RCC 7860 (cell line): ENCODE measurements at places on chromosomes 6 and 20.

GRCh38 chr6:14512246-14512645, 394.7 kb downstream of the CD83 start:
- DNase-seq: no peak

- DNase-seq: no peak
These were observed 3.3 kb downstream of the SPEF1 start for GRCh38 chr20:3777716-3778629.

GRCh38 chr6:160279850-160280249, 21.2 kb upstream of the SLC22A2 start:
- no peak for DNase-seq

- no peak for DNase-seq
These were observed 57.8 kb downstream of the FOXA2 start for GRCh38 chr20:22526512-22527012.

DNA sequence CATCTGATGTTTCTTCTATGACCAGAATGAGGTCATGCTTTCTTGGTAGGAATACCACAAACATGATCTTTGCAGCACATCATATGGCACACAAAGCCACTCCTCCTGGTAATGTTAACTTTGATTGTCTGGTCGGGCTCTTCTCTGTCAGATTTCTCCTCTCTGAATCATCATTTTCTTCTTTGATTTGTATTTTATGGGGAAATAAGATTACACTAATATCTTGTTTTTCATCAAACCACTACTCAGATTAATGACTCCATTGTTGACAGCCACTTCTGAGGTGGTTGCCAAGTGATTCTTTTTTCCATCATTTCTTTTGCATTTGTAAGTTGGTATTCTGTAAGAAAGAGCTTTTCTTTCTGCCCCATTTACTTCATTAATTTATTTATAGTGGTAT, 29.5 kb downstream of the TRMT11 start:
- DNase-seq: no peak

DNA sequence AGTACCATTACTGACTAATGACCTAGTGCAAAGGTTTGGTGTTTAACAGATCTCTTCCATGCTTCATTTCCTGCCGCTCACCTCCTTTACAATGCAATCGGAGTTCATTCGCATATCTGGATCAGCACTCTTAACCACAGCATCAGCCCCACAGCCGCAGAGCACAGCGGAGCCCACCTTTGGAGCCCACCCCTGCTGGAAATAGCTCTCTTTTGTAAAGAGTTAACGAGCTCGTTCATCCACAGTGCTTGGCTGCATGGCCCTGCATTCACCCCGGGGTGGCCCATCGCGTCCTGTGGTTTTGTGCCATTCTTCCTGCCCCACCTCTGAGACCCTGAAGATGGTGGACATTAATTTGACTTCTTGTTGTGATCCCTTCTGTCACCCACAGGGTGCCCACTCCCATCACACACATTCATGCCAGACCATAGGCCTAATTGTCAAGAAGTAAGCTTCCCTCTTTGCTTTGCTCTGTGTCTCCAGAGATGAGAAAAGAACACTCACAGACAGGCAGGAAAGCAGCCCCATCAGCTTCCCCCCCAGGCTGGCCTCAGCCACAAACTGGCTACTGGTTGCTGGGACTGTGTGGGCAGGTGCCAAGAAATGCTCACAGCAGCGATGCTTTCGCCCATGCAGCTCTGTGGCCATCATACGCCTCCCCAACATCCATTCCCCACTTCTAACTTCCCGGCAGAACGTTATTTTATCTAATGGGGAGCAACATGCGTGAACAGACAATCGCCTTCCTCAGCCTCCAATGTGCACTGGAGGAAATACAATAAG, 167.0 kb downstream of the LRFN2 start:
- no peak for DNase-seq

- DNase-seq: no peak
These were observed 533 bp downstream of the MRPS18A start for GRCh38 chr6:43687079-43687436.

- no peak for DNase-seq
These were observed at the start of gene ESR1 for GRCh38 chr6:151807513-151808370. TSS of gene ESR1 (plus strand) at chr6:151807682. CDS start at chr6:151807913, 231 bp downstream.

DNA sequence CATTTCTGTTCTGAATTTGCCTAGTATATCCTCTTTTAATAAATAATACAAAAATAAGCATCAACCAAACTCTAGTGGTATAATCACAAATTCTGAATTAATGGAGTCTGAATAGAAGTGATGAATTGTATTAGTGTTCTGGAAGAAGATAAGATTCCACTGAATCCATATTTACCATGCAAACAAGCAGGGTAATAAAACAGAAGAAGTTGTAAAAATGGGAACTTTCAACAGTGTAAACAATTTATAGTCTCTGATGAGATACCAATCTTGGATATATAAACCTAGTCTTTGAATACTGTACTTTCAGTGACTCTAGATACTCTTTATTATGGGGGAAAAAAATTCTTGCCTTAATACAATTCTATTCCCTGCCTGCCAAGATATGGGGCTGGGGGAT, 197.6 kb downstream of the KHDC1L start:
- no peak for DNase-seq

DNA sequence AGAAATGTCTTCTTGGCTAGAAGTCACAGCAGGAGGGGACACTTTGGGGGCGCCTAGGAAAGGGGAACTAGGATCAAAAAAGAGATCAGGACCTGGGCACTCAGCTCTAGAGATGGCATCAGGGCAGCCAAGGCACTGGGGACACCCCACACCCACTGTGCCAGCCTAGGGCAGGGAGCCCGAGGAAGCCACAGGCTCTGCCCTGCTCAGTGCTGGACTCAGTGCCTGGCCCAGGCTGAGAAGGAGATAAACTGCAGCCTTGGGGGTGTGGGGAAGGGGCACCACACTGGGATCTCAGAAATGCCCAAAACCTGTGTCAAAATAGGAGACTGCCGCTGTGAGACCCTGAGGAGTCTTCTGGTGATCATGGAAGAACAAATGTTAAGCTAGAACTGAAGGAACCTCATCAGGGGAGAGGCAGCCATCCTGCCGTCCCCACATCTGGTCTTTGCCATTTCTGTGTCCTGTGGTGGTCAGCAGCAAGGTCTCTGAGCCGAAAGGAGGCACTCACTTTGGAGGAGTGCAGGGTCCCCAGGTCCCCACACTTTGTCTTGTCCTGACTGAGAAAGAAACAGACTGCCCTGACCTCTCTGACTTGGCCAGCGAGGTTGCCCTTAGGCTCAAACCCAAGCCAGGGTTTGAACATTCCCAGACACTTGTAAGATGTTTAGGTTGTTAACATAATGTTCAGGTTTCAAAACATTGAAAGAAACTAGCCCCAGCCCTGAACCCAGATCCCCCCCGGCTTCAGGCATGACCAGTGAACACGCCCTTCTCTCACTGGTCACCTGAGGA, 2.3 kb downstream of the ARFRP1 start:
- no peak for DNase-seq

GRCh38 chr6:32164295-32164694, at the start of gene EGFL8:
TSS of gene EGFL8 (plus strand) at chr6:32164595. CDS start at chr6:32166166, 1,571 bp downstream.
- no peak for DNase-seq

- no peak for DNase-seq
These were observed 567 bp downstream of the HS3ST5 start for GRCh38 chr6:114342086-114342825.

GRCh38 chr6:63904650-63905248, 269.1 kb downstream of the PHF3 start:
- peak; percentile 49 for DNase-seq

- DNase-seq: no peak
These were observed 731.6 kb upstream of the GJE1 start for GRCh38 chr6:141401168-141401567.

DNA sequence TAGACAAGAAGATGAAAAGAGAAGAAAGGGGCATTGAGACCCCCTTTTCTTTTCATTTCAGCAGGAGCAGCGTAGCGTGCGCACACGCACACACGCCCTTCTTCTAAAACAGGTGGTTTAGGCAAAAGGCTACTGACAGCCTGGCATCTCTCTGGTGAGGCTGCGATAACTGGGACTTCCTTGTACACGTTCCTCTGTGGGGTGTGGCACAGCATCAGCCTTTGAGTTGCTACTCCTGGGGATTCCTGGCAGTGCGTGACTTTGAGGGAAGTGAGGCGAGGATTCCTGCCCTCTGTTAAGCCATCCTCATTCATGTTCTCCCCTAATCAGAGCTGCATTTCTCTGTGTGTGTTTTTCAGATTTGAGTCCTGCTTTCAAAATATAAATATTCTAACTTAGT, 94.7 kb downstream of the TMEM170B start:
- DNase-seq: no peak

- DNase-seq: no peak
These were observed 12.1 kb upstream of the ZBTB9 start for GRCh38 chr6:33442283-33442682.

DNA sequence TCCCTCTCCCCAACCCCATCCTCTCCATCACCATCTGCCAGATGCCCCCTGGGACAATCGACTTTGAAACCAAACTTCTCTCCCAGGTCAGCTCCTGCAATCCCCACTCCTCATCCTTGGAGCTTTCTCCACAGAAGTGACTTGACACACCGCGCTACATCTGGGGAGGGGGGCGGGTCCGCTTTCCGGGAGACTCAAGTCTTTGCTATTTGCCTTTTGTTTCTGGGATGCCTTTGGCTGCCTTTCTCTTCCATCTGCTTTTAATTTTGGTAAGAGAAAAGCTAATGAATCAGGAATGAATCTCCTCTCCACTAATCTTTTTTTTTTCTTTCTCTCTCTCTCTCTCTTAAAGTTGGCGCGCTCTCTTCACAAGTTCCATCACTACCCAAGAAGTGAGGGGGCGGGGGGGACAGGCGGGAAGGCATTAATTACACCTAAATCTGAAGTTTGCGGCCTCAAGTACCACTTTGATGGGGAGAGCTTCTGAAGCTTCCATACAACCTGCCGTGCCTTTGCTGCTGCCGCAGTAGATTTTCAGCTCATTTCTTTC, 664 bp upstream of the TPBG start:
- DNase-seq: no peak

DNA sequence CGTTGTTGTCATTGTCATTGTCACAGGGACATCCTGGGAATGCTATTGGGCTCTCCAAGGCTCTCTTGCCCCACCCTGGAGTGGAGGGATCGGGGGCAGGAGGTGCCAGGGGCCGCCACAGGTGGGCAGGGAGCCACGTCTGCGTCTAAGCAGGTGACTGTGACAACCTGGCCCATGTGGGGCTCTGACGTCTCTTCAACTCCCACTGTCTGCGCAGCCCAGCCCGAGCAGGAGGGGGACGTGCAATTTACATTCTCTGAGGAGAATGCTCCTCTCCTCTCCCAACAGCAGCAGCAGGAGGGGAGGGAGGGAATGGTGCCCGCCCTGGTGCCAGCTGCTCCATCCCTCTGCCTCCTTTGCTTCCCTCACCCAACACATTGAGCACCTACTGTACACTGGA, 50.1 kb downstream of the GRM4 start:
- no peak for DNase-seq

GRCh38 chr6:113495521-113495920, 361.6 kb upstream of the MARCKS start:
- DNase-seq: peak; percentile 85

DNA sequence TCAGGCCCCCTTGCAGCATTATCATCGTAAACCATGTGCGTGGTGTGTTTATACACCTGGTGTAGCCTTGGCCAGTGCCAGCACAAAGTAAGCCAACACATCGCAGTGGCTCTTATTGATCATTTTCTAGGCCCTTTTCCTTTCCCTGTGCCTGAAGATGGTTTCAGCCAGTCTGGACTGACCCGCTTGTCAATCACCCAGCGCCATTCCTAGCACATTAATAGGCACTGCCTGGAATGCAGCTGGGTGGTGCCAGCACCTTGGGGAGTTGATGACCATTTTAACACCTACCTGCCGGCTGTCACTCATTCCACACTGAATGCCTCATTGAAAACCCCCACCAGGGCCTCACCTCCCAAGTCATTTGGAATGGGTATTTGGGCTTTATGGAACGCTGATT, 4.9 kb upstream of the UQCC2 start:
- no peak for DNase-seq

DNA sequence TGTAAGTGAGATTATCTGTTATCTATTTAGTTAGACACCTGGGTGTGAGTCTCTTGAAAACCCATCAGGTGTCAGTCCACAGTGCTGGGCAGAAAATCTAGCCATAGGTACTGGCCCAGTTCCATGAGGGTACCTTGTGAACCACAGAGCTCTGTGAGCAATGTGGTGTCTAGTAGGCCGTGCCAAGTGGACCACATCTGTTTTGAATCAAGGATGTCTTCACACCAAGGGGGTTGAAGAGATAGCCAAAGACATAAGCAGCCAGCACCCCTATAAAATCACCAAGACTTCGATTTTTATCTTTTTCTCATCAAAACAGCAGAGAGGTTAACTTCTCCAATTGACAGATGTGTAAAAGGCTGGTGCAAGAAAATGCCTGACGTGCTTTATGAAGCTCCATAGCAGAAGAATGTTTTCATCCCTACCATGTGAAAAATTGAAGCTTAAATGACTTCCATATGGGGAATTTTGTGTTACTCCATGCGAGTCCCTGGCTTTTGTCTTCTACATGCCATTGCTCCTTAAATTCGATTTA, 368.7 kb downstream of the HAO1 start:
- DNase-seq: no peak

DNA sequence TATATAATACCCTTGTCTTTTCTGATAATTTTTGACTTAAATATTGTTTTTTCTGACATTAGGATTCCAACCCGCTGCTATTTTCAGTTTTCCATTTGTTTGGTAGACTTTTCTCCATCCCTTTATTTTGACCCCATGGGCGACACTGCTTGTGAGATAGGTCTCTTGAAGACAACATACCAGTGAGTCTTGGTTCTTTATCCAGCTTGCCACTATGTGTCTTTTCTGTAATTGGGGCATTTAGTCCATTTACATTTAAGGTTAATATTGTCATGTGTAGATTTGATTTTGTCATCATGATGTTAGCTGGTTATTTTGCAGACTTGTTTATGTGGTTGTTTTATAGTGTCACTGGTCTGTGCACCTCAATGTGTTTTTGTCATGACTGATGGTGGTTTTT, 67.7 kb upstream of the IRAK1BP1 start:
- no peak for DNase-seq

DNA sequence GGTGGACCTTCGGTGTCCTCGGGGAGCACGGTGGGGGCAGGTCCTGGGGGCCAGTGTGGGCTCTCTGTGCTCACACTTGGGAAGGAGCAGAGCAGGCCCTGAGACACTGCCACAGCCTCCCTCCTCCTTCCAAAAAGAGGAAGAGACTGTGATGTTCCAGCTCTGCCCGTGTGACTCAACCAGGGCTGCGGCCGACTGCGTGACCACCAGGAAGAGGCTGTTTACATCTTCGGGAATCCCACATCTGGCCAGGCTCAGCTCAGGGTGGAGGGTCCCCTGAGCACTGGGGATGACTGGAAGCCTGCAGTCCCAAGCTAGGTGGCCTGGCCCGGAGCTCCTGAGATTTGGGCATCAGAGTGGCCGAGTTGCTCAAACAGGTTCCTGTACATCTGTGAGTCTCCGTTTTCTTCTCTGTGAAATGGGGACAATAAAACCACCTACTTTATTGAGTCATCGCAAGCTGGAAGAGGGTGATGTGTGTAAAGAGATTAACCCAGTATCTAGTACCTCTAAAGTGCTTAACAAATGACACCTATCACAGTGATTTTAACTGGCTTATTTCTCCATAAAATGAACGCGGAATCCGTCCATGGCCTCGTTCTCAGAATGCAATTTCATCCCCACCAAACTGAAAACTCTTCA, 242.1 kb downstream of the DLL1 start:
- no peak for DNase-seq

GRCh38 chr6:166849749-166850183, 106.6 kb downstream of the RNASET2 start:
- no peak for DNase-seq

GRCh38 chr20:22791877-22792525, 207.6 kb upstream of the FOXA2 start:
- no peak for DNase-seq
